Epithelial cell of esophagus (primary cell): ENCODE measurements at places on chromosomes 5 and 9.

- DNase-seq: no peak
Measured at GRCh38 chr5:119353686-119354366, 2.0 kb upstream of the TNFAIP8 start.

GRCh38 chr5:72954389-72954788, 1.5 kb upstream of the FCHO2 start:
- DNase-seq: no peak

DNA sequence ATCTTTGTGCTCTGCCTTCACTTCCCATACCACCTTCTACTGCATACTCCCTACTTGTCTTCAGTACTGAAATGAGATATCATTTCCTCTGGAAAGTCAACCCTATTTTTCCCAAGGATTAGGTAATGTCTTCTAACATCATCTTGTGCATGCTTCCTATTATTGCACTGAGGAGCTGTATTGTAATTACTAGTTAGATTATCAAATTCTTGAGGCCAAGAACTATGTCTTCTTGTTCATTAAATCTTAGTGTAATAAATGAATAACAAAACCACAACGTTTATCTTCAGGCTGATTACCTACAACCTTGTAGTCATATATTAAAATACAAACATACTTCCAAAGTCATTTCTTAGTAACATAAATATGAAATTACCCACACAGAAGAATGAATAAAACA, 87.9 kb upstream of the POU5F2 start:
- no peak for DNase-seq

DNA sequence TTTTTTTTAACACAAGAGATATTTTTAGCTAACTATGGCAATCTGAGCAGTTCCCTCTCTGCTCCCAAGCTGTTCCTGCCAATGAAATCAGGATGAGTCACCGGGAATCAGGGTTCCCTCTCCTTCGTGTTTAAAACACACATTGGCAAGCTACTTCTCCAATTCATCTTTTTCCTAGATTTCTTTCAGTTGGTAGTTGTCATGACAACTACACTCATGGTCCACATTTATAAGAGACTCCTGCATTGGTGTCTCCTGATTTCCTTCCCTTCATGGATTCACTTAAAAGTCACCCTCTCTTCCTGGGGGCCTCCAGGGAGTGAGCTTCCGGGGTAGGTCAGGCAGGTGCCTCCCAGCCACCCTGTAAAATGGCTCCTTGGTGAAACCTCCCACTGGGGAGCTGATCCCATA, 72.3 kb upstream of the NIPAL4 start:
- peak; percentile 66 for DNase-seq

DNA sequence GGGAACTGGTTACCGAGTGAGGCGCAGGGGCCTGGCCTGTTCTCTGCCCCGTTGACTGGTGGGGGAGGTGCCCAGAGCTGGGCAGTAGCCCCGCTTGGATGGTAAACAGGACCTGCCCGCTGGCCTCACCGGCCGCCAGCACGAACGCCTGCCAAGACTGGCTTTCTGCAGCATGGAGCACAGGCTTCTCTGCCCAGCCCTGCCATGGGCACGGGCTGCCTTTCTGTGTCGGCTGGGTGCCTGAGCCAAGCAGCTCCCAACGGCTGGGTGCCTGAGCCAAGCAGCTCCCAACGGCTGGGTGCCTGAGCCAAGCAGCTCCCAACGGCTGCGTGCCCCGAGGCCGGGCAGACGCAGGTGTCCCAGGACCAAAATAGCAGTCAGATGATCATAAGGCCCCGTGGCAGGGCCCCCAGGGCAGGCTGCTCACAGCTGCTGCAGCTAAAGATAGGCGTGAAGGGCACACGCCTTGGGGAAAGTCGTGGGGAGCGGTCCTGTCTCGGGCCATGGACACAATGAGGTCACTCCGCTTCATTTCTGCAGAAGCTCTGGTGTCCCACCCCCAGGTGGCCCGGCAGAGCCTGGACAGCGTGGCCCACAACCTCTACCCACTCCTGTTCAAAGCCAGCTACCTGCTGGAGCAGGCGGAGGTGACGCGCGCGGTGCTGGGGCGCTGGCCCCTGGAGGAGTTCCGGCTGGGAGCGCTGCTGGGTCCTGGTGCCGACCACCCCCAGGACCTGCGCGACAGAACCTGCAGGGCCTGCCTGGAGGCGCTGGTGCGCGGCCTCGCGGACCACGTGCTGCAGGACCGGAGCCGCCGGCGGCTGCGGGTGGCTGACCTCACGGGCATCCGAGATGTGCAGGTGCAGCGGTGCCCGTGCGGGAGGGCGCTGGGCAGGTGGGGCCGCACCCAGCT, at the start of gene LRRC14B:
Gene LRRC14B, plus strand, starts transcription at position 460 of the 913 bp plus-strand sequence. Its CDS starts 44 bp downstream, at position 504.
- DNase-seq: no peak

DNA sequence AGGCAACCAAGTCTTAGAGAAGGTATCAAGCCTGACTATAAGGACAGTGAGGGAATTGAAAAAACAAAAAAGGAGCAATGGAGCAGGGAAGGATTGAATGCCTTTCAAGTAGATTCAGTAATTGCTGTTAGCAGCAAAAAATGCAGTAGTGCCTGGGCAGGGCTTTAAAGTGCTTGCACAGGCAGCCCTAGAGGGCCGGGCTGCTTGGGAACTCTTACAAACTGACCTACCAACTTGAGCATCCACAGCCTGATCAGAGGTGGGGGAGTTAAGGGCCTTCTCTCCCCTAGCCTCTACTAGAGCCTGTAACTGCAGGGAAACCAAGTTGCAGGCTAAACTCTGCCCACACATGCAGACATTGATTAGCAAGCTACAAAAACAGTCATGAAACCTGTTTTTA, 19.4 kb downstream of the FXN start:
- DNase-seq: no peak

DNA sequence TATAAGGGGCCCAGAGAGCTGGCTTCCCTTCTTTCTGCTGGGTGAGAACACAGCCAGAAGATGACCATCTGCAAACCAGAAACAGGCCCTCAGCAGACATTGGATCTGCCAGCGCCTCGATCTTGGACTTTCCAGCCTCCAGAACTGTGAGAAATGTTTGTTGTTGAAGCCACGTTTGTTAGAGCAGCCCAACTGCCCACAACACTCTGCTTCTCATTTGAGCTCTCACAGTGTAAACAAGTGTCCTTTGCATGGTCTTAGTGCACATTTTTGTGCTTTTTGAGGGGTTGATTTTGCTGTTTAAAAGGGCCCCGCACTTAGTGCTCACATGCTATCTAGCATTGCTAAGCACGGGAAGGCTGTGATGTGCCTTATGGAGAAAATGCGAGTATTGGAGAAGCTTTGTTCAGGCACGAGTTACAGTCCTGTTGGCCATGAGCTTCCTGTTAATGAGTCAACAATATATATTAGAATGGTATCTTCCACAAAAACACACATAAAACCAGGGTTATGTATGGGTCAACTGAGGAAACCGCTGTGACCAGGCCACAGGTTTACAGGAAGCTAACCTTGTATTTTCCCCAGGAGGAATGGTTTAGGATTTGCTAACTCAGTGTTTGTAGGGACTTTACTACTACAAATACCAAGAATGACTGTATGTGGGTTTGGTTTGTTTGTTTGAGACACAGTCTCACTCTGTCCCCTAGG, 11.9 kb downstream of the CMBL start:
- no peak for DNase-seq

GRCh38 chr5:17182494-17182893, 34.9 kb upstream of the BASP1 start:
- DNase-seq: peak; percentile 84

DNA sequence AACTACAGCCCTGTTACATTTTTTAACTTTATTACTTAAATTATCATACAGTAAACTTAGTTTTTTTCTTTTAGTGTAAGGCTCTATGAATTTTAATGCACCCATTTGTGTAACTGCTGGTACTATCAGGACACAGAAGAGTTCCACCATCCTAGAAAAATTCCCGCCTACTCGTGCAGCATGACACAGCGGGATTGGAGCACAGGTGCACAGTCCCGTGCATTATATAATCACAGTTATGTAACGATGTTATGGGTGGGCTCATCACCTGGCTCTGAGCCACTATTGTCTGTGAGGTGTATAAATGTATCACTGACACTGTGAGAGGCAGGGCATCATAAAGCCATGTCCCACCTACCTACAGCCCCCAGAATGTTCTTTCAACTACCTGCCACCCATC, 80.7 kb downstream of the DRD1 start:
- DNase-seq: no peak

GRCh38 chr9:136700959-136701667, 11.3 kb upstream of the DIPK1B start:
- DNase-seq: peak; percentile 38

DNA sequence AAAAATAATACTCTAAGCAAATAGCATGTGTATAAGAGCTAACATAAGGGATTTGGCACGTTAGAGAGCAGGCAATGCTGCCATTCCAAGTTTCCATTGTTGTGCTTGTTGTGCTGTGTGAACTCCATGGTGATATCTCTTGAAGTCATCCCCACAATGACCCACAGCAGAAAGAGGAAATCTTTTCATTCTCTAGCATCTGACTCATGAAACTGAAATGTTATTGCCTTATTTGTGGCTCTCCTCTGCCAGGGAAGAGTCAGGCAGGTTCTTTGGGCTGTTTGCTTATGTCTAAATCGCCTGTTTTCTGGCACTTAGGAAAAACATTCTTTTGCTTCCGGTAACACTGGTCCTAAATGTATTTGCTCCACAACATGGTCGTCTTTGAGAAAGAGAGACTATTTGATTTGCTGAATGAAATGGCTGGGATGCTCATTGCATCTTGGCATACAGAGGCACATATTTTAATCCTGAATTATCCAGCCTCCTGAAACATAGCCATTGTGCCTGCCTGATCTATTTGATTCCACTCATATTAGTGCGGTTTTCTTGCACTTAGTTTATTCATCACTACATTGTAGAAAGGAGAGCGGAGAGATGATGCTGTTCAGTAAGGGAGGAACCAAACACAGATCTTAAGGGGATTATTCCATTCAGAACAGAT, 188.8 kb downstream of the CSNK1G3 start:
- peak; percentile 93 for DNase-seq

DNA sequence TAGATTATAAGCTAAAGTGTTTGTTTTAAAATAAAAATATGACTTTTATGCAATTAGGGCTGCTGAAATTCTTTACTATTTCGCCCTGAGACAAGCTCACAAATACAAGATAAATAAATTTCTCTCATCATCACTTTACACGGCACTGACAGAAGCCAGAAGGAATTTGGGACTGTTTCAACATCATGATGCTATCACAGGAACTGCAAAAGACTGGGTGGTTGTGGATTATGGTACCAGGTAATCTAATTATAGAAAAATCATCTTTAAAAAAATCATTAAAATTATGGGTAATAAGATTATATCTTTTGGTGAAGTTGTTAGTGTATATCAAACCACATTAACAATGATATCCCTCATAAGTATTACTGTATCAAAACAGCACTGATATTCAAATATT, 95.0 kb downstream of the MAN2A1 start:
- DNase-seq: peak; percentile 3

- no peak for DNase-seq
Measured at GRCh38 chr5:176162198-176162597, 76.0 kb upstream of the SIMC1 start.

- no peak for DNase-seq
Measured at GRCh38 chr9:78962156-78962555, 609.6 kb upstream of the TLE4 start.

- DNase-seq: no peak
Measured at GRCh38 chr9:133815781-133816180, 77.6 kb upstream of the SARDH start.

DNA sequence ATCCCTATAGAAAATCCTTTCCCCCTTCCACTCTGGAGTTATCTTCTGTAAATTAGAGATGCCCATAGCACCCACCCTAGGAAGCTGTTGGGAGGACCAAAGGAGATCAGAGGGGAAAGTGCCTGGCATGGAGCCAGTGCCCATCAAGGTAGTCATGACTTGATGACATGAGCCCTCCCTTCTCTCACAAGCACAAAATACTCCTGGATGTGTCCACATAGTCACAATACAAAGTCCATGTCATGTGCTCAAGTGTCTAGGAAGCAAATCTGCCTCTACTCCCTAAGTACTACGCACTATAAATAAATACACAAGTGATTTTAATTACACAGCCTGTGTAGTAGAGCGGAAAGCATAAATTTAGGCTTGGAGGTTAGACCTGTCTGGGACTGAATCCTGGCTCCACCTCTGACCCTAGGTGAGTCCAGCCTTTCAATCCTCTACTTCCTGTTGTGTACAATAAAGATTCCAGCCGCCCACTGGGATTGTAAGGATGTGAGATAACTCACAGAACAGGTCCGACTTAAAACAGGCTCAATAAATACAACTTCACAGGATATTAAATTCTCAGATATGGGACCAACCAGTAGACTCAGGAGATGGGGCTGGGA, 30.6 kb downstream of the TTC39B start:
- DNase-seq: peak; percentile 23

DNA sequence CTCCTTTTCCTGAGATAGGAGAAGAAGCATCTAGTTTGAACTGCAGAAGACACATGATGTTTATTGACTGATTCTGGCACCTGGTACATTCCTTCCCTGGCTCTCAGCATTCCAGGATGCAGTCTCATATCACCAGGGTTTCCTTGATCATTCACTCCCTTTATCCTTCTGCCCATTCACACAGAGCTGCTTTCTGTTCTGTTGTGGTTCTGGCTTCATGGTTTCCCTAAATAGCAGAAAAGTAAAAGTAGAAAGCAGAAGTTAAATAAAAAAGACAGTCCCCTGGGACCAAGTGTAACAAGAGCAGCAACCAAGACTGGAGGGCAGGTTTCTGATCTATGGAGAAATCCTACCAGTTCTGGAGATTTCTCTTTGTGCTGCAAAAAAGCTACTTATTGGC, 3.2 kb downstream of the IFNA8 start:
- no peak for DNase-seq

DNA sequence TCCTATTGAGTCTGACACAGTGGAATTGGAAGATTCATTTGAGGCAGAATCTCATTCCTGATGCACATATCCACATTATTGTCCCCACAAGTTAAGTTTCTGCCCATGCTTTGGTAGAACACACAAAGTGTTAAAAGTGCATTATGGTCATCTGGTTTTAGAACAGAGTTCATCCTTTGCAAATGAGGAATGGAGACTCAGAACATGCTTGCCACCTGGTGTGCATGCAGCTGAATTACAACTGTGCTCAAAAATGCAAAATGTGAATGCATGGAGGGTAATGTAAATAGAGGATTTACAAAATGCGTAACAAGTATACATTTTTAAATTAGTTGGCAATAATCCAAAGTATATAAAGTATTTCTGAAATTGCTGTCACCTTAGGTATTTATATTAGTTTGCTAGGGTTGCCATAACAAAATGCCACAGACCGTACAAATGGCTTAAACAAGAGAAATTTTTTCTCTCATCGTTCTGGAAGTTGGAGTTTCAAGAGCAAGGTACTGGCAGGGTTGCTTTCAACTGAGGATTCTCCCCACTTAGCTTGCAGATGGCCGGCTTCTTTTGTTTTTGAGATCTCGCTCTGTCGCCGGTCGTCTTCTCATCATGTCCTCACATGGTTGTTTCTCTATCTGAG, 671.1 kb downstream of the TAF11L14 start:
- peak; percentile 54 for DNase-seq
